NCI-H446 (cell line): ENCODE measurements at places on chromosomes 16 and 17.

DNA sequence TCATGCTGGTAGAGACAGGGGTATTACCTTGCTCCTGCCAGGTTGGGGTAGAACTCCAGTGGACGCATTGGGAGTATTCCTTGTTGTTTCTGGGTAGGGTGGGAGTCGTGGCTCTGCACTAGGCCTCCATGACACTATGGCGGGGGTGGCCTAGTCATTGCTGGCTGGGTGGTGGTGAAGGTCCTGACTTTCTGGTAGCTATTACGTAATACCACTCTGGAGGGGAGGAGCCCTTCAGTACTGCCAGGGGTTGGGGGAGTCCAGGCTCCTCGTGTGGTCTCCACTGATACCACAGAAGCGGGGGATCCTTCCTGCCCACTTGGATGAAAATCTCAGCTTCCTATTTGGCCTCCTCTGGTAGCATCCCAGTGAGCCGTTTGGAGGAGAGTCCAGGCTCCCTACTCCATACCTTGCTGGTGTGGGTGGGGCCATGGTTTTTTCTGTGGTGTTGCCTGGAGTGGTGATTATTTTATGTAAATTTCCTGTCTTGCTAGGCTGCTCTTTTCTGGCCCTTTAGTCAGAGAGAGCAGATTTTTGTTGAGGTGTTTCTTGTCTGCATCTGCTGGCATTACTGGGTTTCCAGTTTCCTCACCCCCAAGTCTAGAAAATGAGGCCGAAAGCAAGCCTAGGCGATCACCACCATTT is 65.8 kb upstream of the GNG13 start:
- no peak for DNase-seq

DNA sequence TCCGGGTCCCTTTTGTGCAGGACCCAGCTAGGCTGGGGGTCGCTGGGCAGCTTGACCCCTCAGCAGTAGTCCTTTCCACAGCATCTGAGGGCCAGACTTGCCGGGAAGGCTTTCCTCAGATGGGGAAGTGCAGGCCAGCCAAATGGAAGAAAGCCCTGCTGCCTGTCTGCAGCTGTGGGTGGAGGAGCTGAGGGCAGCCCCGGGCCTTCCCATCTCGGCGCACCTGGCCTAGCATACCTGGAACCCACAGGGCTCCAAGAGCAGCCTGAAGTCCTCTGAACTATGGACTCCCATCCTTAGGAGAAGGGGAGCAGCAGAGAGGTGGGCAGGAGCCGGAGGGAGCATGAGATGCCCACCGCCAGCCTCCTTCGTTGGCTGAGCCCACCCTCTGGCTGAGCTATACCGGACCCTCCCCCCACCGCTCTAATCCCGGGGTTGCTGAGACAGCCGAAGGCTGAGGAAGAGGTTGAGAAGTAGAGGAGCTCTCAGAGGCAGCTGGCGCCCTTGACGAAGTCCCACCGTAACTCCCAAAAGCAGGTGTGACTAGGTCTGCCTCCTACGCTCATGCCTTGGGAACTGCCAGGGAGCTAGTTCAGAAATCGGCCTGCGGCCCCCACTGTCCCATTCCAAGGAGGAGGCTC is 13.2 kb downstream of the UBALD2 start:
- DNase-seq: no peak

DNA sequence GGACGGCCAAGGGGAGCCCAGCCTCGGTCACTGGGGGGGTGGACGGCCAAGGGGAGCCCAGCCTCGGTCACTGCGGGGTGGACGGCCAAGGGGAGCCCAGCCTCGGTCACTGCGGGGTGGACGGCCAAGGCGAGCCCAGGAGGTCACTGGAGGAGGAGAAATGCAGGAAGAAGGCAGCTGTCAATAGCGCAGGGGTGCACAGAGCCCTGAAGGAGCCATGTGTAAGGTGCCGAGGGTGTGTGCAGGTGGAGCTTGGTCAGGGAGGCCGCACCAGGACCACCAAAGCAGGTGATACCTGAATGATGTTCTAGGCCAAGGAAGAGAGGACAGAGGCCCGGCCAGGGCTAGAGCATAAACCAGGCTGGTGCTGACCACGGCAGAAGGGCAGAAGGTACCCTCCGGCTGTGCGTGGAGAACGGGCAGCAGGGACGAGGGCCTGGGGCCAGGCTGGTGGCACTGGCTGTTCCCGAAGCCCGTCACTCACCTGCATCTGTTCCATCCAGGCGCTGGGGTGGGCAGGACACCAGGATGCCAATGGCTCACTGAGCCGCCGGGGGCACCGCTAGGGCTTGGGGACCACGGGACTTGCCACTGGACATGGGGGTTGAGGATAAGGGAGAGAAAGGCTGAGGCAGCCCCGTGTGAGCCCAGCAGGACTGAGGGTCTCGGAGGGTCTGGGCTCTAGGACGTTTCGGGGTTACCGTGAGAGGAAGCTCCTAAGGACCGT is 5.9 kb upstream of the CCDC57 start:
- DNase-seq: no peak

DNA sequence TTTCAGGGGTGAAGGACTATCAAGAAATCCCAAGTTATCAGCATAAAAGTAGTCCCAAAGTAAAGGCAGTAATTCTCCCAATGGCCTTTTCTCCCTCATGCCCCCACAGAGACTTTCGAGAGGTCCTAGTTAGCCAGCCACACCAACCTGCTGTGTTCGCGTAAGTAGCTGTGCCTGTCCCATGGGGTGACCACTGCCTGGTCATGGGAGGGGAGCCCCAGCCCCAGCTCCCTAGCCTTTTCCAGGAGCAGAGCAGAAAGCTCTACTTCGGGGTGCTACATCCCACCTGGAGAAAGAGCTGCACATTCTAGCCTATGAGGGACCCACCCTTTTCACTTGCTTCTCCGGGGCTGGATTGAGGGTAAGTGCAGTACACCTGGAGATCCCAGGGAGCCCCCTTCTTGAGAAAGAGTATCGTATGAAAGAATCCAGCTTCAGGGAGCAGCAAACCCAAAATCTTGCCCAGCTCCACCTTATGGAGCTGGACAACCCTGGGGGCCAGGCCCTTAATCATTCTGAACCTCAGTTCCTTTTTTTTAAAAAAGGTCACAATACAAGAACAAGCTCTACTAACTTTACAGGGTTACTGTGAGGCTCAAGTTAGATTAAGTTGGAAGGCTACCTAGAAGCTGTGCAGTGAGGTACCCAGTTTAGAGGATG is 8.6 kb upstream of the SOST start:
- no peak for DNase-seq

DNA sequence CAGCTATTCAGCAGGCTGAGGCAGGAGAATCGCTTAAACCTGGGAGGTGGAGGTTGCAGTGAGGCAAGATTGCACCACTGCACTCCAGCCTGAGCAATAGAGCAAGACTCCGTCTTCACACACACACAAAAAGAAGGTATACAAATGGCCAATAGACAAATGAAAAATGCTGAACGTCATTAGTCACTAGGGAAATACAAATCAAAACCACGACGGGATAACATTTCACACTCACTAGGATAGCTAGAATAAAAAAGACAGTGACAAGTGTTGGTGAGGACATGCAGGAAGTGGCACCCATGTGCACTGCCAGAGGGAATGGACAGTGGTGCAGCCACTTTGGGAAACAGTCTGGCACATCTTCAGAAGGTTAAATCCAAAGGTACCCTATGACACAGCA is 172.9 kb downstream of the FTO start:
- no peak for DNase-seq

- DNase-seq: peak; percentile 15
Measured at GRCh38 chr17:42117397-42118125, 3.6 kb downstream of the KAT2A start.

- no peak for DNase-seq
Measured at GRCh38 chr16:8741636-8742035, 55.8 kb downstream of the TMEM186 start.

- no peak for DNase-seq
Measured at GRCh38 chr17:64723781-64724180, 61.7 kb upstream of the SMURF2 start.
